ENCODE measurements at places on chromosomes 1 and 21. TPM values are rescaled to one million over a fixed set of nuclear protein-coding genes. Genes with fewer than 3 reads are reported as not detected.

ACBD6 gene
- 64.5 TPM for total RNA-seq

TMEM82 gene
- not detected for total RNA-seq

MAGI3 gene
- 5.4 TPM for total RNA-seq

TIAM1 gene
- total RNA-seq, result 3.6 TPM

GRCh38 chr1:41741244-41741643 is 177.5 kb downstream of the HIVEP3 start:
- no peak for DNase-seq

DNA sequence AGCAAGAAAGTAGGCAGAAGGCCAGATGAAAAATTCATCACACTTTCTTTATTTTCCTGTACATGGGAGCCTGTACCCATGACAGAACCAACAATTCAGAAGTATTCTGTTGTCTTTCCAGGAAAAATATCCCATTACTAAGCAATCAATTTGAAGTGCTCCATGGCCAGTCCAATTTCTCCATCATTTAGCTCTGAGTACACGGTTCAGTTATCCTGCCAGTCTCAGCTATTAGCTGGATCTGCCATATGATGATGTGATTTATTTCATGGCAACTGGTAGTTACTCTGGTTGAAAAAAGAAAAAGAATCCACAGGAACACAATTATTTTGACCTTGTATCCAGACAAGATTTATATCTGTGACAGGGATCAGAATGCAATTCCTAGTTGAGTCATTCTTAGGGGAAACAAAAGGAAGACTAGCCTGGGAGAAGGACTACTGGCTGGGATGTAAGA is 70.6 kb upstream of the GORAB start:
- DNase-seq, result no peak

DNA sequence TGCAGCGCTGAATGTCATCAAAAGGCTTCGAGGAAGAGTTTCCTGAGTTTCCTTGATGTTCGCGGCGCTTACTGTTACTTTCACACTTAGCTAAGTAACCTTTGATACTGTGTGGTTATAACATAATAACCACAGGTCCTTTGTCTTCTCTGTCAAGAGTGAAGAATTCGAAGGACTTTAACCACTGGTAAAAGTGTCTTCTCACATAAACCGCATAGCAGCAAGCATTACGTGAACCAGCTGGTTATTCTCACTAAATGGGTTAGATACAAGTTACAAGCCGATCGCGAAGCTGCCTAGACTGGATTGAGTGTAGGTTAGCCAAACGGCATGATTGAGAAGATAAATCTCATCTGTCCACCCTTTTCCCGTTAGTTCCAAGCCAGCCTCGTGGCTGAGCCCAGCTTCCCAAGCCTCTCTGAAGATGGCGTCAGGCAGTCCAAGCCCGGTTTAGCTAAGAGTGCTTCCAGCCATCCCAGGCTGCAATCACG is 18.3 kb upstream of the IFNGR2 start:
- peak; percentile 46 for DNase-seq

DNA sequence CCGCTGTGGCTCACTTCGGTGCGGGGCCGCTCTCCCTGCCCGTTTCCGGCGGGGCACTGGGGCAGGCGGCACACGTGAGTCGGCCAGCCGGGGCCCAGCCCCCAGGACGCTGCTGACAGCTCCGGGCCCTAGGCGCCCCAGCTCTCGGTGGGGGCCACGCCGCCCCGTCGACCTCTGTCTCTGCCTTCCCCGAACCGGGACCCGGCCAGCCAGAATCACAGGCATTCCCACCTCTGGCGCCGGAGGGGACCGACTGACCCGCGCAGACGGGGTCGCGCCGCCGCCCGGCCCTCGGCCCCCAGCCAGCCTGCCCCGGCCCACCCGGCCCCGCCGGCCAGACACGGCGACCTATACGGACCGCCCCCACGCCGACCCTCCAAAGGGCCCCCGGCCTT is 755 bp downstream of the SCMH1 start:
- no peak for DNase-seq

GRCh38 chr1:171663854-171664575 is 11.5 kb upstream of the MYOC start:
- no peak for DNase-seq

DNA sequence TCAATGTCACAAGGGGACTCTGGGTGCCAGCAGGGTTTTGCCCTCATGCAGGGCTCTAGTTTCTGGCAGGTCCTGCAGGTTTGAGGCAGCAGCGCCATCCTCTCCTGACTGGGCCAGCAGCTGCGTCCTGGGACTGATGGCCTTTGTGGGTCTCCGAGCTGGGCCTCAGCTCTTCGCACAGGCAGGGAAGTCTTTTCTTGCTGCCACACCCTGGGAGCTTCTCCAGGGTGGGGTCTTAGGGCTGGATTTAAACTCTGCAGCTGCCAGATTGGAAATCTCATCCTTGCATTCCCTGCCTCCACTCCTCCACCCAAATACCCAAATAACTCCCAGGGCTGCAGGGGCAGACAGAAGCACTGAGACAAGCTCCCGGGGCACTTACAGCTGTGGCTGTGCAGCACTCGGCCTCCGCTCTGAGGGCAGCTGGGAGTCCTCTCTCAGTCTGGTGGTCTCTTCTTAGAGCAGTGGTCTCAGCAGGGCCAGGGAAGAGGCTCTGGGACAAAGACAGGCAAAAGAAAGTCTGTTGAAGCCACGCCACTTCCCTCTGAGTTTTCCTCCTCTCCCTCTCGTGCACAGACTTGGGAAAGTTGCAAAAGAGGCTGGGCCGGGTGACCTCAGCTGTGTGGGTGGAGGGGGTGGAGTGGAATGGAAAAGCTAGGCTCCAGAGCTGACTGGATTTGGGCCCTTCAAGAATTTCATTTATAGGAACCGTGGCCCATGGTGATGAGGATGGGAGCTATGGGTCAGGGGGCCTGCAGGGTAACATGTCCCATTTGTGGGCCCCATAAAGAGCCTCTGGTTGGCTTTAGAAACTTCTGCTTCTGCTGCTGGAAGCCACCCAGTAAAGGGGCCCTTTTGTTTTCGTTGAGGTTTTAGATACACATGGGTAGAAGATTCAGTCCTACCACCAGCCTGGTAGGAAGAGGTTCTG is at the start of gene RAB7B:
Gene RAB7B, minus strand, starts transcription at position 525 of the 931 bp plus-strand sequence. CDS start 9,260 bp downstream, outside the sequence.
- no peak for DNase-seq

- no peak for DNase-seq
Measured at GRCh38 chr1:6888268-6888667, 103.0 kb downstream of the CAMTA1 start.

DNA sequence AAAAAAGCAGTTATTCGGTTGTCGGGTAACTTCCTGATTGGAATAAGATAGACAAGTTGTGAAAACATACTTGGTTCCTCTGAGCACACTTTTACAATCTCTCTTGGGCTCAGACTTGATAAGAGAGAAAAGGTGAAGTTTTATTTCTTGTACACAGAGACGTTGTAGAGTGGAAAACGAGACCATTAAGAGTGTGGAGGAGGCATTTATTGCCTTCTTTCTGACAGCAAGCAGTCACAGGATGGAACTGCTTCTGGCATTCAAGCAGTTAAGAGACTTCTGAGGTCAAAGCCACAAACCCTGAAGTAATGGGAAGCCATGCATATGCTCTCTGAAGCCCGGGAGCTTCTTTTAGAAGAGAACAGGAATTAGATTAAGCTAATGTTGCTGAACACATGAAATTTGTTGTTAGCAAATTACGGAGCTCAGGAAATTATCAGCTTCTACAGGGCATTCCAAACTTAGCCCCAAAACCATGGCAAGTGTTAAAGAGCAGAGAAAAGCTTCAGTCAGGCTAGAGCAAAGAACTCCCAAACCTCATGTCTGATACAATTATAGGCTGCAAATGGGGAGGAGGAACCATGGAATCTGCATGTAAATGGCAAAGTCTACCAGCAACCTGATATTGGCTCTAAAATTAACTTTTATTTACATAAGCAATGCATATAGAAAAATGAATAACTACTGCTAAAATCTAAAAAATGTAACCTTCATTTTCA is 26.0 kb downstream of the S1PR1 start:
- DNase-seq, result no peak

All from epithelial cell of proximal tubule (primary cell).